ENCODE measurements at places on chromosomes 7 and 10.
A peak's percentile ranks its signal among the peaks of the same experiment; 100 is the strongest.

GRCh38 chr10:57336865-57337264 is 930.8 kb downstream of the IPMK start:
- no peak for DNase-seq

DNA sequence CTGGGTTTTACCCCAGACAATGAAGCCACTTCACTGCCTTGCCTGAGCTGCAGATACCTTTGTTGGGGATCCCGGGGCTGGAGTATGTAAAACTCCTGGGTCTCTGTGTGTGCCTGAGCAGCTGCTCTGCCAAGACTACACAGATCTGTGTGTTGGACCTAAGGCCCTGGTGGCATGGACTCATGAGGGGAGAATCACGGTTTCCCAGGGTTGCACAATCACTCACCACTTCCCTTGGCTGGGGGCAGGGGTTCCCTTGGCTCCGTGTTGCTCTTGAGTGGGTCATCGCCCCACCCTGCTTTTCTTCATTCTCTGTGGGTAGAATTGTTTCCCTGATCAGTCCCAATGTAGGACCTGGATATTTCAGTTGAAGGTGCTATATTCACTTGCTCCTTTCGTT is 13.9 kb upstream of the TBATA start:
- DNase-seq = no peak

DNA sequence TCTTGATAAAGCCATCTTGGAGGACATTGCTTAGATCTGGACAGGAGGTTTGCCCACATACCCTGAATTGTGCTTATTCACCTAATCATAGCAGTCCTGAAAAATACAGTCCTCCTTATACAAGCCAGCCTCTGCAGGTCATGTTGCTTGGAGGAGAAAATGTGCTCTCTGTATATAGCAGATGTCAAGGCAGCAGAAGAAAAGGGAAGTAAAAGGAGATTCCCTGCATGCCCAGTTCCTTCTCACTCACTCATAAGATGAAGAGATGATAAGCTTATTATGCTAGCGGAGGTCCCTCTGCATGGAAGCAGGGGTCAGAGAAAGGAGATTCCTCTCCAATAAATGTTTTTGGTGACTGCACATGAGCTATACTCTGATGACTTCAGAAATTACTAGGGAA is 458.8 kb upstream of the ZMIZ1 start:
- DNase-seq = no peak

DNA sequence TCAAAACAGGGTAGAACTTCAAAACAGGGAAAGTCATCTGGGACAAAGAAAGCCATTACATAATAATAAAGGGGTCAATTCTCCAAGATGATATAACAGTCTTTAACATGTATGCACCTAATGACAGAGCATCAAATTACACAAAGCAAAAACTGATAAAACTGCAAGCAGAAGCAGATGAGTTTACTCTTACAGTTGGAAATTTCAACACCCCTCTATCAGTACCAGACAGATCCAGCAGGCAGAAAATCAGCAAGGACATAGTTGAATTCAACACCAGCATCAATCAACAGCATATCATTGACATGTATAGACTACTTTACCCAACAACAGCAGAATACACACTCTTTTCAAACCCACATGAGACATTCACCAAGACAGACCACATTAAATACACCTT is 233.0 kb upstream of the NEBL start:
- no peak for DNase-seq

- no peak for DNase-seq
These were observed 340.3 kb downstream of the CXCL12 start for GRCh38 chr10:44044549-44044948.

DNA sequence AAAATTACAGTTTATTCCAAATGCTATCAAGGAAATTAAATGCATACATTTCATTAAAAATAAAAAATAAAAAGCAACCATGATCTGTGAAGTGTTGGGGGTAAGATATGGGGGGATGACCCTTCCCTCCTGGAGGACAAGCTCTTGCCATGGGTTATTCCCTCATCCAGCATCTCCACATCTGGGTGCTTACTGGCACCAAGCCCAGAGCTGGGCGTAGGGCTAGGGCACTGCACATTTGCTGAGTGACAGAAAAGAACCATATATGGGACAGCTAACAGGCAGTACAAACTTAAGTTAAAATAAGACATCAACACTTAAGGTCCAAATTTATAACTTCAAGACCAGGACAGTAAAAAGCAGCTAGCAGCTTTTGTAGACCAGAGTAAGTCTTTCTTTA is 10.2 kb downstream of the CCDC6 start:
- no peak for DNase-seq

DNA sequence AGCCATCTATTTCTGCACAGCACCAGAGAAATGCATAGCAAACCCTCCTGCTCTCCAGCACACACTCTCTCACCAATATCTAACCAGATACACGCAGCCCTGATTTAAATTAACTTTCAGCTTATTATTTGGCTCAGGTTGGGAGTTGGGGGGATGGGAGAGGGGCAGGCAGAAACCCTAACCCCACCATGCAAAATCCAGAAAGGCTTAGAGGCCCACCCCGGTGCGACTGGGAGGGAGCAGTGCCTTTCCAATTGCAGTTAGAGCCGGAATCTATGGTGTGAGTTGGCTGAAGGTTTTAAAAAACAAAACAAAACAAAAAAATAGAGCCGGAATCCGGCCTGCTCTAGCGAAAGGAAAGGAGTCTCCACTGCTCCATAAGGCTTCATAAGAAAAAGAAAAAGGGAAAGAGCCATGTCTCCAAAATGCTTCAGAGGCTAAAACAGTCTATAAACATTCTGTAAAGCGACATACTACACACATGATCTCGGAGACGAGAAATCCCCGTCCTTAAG is 2.9 kb downstream of the IGF2BP3 start:
- no peak for DNase-seq

DNA sequence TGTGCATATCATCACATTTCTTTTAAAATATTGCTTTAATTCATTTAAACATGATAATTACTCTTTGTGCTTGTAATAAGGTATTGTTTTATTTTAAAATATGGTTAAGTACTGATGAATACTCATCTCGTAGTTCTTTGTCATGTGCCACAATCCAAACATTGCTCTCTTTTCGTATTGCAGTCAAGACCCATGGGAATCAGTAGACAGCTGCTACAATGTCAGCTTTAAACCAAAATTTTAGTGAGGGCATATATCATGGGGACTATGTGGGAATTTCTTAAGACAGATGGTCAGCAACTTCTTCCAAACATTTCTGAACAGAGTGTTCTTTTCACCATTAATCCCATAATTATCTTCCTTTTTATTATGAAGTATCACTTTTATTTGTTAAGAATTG is 77.2 kb upstream of the FZD1 start:
- peak; percentile 45 for DNase-seq

DNA sequence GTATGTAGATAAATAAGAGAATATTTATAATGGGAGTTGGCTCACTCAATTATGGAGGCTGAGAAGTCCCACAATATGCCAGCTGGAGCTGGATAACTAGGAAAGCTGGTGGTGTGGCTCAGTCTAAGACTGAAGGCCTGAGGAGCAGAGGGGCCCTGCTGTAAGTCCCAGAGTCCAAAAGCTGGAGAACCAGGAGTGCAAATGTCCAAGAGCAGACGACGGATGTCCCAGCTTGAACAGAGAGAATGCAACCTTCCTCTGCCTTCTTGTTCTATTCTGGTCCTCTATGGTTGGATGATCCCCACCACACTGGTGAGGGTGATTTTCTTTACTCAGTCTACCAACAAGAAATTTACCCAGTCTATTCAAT is 13.2 kb downstream of the IL2RA start:
- DNase-seq = no peak

DNA sequence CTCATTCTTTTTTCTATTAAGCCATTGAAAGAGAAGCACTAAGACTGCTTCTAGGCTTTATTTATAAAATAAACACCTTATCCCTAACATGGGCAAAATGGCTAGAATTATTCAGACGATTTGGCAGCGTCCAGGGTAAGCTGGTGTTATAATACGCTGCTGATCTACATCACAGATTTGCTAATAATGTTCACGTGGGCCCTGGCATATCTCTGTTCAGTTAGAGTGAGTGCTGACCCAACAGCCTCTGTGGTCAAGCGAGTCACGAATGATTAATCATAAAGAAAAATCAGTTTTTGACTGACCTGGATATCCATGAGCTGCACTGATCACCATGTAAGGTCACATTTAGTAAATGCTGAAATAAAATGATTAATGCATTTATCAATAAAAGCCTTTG is 28.4 kb upstream of the CBLL1 start:
- DNase-seq = no peak

DNA sequence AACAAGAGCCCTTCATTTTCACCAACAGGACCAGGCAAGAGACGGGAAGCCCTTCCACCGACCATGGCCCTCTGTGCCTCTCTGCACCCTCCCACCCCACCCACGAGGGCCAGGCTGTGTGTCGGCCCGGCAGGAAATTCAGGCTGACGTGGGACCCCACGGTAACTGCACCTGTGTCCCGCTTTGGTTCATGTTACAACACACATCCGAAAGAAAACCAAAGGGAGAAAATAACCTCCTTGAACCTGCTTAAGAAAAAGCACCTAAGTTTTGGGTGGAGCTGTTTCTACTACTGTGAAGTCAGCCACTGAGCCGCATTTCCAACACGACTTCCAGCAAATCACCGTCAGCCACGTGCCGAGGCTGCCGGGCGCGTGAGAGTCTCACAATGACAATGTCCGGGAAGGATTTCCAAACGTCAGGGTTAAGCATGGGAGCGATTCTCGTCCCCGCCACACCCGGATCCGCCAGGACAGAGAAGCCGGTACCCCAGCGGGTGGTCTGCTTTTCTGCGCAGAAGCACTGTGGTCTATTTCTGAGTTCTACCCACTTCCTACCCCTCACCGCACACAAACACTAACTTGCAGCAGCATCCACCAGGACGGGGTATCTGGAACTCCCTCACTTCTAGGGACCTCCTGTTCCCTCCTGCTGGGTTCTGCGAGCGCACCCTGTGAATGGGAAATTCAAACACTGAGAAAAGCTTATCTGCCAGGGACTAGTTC is 36.6 kb downstream of the AMZ1 start:
- no peak for DNase-seq

DNA sequence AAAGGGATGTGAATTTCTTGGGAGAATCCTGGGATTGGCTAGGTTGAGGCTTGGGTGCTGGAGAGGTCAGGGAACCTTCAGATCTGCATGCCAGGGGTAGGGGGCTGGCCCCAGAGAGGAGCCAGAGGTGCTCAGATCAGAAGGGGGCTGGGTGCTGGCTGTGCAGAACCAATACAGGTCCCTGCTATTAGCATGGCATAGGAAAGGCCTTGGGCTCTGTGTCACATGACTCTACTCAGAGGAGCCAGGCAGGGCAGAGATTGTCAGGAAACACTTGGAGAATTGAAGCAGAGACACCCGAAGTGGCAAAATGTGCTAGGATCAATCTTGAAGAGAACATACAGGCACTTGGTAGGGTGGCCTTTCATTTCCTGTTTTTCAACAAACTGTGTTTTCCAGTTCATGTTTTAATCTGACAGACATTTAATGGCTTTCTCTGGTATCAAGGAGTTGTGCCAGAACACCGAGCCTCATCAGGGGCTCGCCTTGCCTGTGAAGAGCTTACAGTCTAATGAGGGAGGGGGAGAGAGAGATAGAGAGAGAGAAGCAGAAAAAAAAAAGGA is 498.9 kb downstream of the RPS24 start:
- no peak for DNase-seq

DNA sequence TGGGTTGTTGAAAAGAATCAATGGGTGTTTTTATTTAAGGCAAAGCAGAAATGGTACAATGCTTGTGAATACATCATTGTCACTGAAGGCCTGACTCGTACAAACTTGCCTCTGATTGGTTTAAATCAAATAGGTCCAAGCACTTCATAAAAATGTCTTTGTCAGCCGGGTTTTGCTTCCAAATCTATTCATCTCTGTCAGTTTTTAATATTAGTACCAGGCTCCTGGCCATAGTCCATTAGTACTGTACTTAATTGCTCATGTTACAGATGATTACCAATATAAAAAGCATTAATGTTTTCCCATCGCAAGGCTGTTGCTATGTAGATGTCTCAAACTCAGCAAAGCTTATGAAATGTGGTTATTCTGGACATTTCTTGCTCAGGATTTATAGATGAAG is 171.9 kb downstream of the ARID5B start:
- no peak for DNase-seq

GRCh38 chr7:41116337-41116736 is 586.6 kb downstream of the INHBA start:
- no peak for DNase-seq

DNA sequence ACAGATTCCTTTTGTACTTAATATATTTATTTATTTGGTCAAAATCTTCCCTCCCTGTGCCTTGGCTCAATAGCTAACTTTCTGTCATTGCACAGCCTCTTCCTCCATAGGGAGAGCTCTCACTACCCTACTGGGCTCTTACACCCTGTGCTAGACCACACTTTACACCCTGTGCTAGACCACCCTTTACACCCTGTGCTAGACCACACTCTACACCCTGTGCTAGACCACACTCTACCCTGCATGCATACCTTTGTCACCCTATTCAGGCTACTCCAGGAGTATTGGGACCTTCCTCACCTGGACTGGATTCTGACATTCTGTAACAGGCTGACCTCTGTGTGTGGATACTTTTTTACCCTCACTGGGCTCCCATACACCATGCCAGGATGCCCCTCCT is 298.5 kb upstream of the TPK1 start:
- no peak for DNase-seq

DNA sequence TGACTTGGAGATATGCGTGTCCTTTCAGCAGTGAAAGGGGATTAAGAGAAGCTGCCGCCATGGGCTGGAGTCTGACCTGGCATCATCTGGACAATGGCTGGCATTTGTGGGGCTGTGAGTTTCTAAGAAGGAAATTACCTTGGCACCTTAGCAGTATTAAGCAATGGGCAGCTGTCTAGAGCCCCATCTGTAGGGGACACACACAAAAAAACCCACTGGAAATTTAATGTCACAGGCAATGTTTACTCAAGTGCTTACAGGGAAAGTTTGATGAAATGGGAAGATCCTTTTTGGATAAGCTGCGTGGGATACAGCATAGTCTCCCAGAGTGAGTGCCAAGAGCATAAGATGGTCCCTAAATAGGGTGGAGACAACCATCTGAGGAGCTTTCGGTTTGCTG is 25.0 kb downstream of the ADRA2A start:
- no peak for DNase-seq

- peak; percentile 29 for DNase-seq
These were observed 276.5 kb downstream of the MAGI2 start for GRCh38 chr7:79176859-79177477.

GRCh38 chr7:153193144-153193595 is 433.6 kb downstream of the ACTR3B start:
- DNase-seq = no peak

GRCh38 chr7:3455806-3456595 is 154.9 kb downstream of the SDK1 start:
- no peak for DNase-seq

DNA sequence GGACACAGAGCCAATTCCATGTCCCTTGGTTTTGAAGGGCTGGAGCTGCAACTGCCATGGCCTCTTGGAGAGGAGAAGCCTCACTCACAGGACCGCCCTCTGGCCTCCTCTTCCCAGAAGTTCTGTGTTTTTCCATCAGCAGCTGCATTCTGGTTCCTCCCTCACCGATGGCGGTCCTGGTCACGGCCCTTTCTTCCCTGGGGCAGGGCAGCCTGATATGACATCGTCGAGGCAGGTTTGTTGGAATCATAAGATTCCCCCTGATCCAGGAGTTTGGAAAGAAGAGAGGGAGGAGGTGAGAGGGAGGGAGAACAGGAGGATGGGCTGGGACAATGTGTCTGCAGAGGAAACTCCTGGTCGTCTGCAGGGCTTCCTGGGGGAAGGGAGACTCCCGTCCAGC is 82.7 kb upstream of the PDZD8 start:
- DNase-seq = no peak

GRCh38 chr7:1966631-1967200 is 266.0 kb downstream of the MAD1L1 start:
- DNase-seq = peak; percentile 91

- DNase-seq = no peak
These were observed 16.6 kb upstream of the ASB4 start for GRCh38 chr7:95469187-95469586.
